Activated CD4-positive, alpha-beta T cell treated with anti-CD3 and anti-CD28 coated beads, Interleukin-2, amount 50 U/mL, for 1 hour (primary cell): ENCODE measurements at places on chromosomes 11 and 22.

- DNase-seq = no peak
Observed at GRCh38 chr11:1557904-1558774, 13.9 kb downstream of the DUSP8 start.

DNA sequence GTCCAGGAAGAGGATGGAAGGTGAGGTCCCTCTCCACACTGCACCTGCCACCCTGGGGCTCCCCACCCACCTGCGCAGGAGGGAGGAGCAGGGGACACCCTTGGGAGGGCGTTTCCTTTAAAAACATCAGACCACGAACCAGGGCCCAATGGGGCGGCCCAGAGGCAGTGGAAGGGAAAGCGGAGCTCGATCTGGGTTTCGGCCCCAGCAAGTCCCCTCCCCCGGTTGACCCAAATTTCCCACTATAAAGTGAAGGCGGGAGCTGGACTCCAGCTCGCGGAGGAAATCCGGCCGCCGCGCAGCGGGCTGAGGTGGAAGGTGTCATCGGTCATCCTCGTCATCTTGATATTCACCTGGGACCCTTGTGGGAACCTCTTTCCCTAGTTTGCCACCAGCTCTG, 99.3 kb downstream of the WNT7B start:
- DNase-seq = no peak

DNA sequence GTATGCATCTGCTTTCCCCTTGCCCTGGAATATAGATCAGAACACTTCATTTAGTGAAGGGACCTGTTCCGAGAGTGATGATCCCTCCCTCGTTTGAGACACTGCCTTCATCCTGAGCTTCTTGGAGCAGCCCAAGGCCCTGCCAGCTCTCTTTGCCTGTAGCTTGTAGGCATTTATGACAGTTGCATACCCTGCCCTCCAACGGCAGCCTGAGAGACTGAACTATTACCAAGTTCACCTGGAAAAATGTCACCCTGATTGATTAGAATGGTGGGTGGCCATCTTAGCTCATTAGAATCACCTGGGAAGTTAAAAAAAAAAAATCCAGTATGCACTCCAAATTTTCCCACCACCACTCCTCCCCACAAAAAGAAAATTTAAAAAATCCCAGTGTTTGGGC, 1.5 kb downstream of the MICAL3 start:
- no peak for DNase-seq

DNA sequence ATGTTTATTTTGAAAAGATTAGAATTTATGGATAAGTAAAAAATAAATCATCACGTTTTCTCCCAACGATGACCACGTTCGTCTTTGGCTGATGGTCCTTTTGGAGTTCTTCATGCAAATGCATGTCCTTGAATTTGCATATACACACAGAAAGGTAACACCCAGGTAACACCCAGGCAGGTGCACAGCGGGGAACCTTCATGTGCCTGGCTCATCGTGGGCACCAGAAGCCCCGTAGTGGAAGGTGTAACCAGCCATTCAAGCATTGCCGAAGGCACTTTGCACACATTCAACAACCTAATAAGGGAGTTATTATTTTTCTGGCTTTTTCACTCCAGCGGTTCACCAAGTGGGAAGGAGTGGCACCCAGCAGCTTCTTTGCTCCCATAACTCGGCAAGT, 404.6 kb downstream of the TBC1D22A start:
- DNase-seq = no peak

GRCh38 chr22:26672060-26672471, 14.7 kb downstream of the MIAT start:
- DNase-seq = no peak

DNA sequence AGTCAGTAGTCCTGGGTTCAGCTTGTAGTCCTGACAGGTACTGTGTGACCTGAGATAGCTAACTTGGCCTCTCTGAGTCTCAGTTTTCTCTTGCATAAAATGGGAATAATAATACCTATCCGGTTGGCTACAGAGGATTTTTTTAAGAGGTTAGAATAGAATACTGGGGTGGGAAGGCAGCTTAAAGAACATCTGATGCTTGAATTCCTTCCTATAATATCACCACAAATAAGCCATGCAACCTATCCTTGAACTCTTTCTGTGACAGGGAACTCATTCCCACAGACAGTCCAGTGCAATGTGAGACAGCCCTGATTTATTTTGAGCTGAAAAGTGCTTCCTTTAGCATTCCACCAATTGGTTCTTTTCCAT, 110.1 kb downstream of the CCDC81 start:
- no peak for DNase-seq

DNA sequence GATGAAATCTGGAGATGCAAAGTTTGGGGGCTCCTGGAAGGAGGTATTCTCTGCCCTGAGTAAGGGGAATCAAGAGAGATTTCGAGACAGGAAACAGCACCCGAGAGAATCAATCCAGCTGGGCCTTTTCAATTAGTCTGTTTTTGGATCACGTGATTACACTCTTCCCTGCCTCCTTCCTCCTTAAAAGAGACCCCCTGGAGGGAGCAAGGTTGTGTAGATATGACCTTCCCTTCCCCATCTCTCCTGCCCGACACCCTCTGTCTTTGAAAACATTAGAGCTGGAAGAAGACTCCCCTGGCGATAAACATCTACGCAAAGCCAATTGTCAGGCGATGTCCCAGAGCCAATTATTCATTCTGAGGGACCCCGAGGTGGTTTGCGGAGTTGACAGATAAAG, 407.9 kb downstream of the MIAT start:
- DNase-seq = no peak

- DNase-seq = no peak
Observed at GRCh38 chr11:11335043-11335442, 18.0 kb downstream of the CSNK2A3 start.

DNA sequence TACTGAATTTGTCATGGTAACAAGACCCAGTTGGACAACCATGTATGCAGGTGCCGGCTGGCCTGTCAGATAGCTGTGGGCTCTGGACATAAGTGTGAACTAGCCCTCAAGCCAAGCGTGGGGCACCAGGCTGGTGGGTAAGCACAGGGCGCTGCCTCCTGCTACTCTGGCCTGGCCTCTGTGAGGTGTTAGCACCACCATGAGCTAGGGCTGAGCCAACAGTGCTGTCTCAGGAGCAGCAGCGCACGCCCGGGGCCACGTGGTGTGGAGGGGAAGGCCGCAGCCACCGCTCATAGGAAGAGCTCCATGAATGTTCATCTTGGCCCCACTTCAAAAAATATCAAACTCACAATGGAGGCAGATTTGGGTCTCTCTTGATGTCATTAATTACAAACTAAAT, 35.3 kb upstream of the GNB1L start:
- DNase-seq = peak; percentile 39

DNA sequence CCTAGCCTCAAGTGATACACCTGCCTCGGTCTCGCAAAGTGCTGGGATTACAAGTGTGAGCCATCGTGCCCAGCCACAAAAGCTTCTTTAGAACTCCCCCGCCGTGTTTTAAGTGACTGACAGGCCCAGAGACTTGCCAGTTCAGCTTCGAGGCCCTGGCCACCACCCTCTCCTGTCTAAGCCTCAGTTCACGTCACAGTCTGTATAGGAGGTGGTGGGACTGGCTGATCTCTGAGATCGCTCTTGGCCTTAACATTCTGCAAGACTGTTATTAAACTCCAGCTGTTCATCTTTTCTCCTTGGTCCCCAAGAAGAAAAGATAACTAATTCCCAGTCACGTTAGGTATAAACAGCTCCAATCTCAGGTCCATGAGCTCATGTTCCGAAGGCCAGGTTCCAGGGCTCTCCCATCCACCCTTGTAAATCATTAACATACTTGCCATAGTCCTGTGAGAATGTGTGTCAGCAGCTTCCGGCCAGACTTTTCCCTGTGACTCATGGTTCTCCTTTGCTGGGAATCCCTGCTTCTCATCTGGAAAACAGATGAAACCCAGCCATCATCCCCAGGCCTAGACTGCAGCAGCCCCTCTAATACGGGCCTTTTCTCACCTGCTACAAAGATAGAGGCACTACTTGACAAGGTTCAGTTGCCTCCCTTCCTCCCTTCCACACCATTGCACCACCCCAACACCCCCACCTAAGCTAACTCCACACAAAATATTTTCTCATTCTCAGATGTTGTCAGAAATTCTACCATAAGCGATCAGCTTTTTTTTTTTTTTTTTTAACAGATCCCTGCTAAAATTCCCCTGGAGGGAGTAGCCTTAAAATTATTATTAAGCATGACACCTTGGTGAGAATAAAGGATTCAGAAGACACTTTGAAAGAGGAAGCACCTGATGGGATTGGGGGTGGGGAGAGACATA, 5.6 kb upstream of the KIAA0930 start:
- DNase-seq = no peak

DNA sequence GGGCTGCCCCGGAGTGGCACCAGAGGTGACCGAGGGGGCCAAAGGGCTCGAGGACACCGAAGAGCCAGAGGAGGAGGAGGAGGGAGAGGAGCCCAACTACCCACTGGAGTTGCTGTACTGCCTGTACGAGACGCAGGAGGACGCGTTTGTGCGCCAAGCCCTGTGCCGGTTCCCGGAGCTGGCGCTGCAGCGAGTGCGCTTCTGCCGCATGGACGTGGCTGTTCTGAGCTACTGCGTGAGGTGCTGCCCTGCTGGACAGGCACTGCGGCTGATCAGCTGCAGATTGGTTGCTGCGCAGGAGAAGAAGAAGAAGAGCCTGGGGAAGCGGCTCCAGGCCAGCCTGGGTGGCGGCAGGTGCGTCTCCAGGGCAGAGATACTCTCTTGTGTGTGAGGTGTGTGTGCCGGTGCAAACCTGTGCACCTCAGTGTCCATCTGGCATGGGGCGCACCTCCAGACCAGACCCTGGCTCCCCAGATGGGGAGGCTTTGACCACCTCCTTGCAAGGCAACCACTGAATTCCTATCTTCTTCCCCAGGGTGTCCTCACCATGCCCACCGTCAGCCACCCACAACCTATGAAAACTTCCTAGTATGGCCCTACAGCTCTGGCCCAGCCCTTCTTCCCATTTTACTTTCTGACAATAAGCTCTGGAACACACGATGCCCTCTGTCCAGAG, 3.4 kb downstream of the NLRP6 start:
- no peak for DNase-seq

- DNase-seq = peak; percentile 25
Observed at GRCh38 chr11:128733440-128734102, 39.7 kb downstream of the FLI1 start.
